ENCODE measurements at places on chromosomes 16 and 17.

GRCh38 chr16:18969855-18970240 lies 13.9 kb upstream of the TMC7 start:
- DNase-seq = no peak

- no peak for DNase-seq
Observed at GRCh38 chr17:29094101-29094708, 51.3 kb downstream of the PIPOX start.

- DNase-seq = no peak
Observed at GRCh38 chr17:67942810-67943209, 53.5 kb downstream of the C17orf58 start.

DNA sequence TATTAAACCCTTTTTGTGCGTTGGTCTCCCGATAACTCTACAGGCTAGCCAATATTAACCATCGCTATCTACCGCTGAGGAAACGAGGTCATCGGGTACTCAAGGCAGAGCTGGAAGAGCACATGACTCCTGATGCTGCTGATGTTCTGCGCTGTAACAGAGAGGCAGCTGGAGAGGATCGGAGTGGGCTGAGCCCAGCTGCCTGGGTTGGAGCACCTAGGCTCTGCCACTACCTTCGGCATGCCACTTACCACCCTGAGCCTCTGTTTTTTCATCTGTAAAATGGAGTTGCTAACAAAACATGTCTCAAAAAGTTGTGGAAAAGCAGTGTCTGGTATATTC lies 432 bp upstream of the SLC46A1 start:
- no peak for DNase-seq

GRCh38 chr17:60160829-60161501 lies 11.2 kb downstream of the CA4 start:
- DNase-seq = peak; percentile 39

- DNase-seq = no peak
Observed at GRCh38 chr16:89406277-89406888, 84.0 kb downstream of the ANKRD11 start.

GRCh38 chr17:65931246-65932149 lies 260.4 kb downstream of the CEP112 start:
- peak; percentile 3 for DNase-seq

- DNase-seq = no peak
Observed at GRCh38 chr17:2770129-2770528, 20.7 kb upstream of the CCDC92B start.

DNA sequence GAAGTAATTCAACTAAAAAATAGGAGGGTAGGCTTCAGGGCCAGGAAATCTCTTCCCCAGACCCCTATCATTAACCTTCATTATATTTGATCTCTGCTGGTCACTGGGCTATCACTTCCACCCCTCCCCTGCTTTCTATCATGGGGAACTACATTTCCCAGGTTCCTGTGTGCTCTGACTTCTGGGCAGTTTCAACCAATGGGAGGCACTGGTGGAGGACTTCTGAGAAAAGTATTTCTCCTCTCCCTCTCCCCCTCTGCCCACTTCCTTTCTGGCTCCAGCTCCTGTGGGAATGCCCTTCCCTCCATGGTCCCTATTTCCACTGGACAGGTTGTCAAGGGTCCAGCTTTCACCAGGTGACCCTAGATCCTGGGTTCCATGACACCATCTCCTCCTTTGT lies 364.4 kb downstream of the C16orf95 start:
- no peak for DNase-seq

GRCh38 chr16:58670177-58670576 lies 14.4 kb downstream of the SLC38A7 start:
- DNase-seq = no peak

DNA sequence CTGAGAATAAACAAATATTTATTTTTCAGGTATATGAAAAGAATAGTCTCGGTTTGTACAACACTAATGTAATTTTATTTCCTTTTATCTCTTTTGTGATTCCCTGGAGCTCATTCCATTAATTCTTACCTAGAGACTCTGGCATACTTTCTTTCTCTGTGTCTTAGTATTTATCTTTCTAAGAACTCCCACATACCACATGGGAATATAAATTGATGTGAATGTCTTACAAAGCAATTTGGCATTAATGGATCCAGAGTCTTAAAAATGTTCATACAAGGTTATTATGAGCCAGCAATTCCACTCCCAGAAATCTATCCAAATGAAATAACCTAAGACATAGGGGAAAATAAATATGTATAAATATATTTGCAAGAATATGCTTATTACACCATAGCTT lies 202.7 kb downstream of the CDH11 start:
- DNase-seq = no peak

GRCh38 chr16:66476328-66477027 lies 49.4 kb downstream of the BEAN1 start:
- DNase-seq = peak; percentile 26

GRCh38 chr17:66684261-66684660 lies 150.7 kb upstream of the CACNG5 start:
- no peak for DNase-seq

DNA sequence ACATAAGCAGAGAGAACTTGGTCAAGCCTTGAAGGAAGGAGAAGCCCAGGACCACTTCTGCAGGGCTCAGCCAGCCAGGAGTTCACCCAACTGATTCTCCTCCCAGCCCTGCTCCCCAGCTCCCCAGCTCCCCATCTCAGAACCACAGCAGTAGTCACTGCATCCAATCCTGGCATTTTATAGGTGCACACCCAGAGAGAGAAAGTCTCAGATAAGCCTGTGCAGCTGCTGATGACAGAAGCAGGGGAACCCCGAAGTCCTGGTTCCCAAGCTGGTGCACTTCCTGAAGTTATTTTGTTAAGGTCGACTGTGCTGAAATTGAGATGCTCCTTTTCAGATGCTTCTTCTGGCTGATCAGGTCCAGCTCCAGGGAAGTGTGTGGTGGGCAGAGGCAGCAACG lies 6.6 kb downstream of the RNF112 start:
- no peak for DNase-seq

GRCh38 chr16:28311913-28312312 lies 19.6 kb downstream of the SBK1 start:
- no peak for DNase-seq

DNA sequence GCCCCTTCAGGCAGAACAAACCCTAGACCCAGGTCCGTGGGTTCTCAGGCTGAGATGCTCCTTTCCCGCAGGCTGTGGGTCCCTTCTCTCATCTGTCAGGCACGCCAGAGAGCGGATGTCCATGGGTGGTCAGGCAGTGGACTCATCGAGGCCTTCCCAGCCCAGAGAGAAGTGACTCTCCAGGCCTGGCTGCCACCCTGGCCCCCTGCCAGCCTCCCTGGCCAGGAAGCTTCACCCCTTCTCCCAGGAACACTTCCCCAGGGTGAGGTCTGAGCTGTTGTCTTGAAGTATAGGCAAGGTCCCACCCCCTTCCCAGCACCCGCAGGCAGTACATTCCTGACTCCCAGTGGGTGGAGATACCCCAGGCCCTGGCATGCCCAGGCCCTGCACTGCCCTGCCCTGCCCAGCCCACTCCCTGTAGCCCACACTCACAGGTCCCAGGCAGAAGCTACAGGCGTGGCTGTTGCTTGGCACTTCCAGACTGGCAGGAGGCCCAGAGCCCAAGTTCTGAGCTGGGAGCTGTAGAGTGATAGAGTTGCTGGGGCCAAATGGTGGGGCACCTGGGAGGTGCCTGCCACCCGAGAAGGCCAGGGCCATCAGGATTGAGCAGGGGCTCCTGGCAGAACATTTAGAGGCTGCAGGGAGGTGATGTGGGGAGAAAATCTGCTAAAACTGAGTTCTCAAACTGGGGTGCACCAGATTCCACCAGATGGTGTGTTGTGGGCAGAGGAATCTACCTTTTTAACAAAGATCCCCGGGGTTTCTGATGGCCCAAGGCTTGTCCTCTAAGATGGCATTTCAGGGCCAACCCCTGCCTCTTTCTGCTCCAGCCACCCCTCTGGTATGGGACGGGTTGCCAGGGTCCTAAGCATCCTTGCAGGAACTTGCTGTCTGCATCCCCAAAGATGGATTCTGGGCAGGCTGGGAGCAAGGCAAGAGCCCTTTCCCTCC lies 6.7 kb downstream of the ITGA3 start:
- DNase-seq = no peak

GRCh38 chr16:23803591-23804123 lies 32.1 kb upstream of the PRKCB start:
- DNase-seq = peak; percentile 84

DNA sequence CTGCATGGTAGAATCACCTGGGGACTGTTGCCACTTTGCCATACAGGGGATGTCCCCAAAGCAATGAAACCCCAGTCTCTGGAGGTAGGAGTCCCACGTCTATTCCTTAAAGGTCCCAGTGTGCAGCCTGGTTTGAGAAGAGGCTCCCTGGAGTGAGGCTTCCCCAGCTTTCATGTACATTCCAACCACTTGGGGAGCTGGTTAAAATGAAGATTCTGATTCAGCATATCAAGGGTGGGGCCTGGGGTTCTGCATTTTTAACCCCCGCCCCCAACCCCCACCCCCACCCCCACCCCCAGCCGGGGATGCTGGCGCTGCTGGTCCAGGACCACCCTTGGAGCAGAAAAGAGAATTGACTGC lies 241.2 kb downstream of the FOXL1 start:
- no peak for DNase-seq

DNA sequence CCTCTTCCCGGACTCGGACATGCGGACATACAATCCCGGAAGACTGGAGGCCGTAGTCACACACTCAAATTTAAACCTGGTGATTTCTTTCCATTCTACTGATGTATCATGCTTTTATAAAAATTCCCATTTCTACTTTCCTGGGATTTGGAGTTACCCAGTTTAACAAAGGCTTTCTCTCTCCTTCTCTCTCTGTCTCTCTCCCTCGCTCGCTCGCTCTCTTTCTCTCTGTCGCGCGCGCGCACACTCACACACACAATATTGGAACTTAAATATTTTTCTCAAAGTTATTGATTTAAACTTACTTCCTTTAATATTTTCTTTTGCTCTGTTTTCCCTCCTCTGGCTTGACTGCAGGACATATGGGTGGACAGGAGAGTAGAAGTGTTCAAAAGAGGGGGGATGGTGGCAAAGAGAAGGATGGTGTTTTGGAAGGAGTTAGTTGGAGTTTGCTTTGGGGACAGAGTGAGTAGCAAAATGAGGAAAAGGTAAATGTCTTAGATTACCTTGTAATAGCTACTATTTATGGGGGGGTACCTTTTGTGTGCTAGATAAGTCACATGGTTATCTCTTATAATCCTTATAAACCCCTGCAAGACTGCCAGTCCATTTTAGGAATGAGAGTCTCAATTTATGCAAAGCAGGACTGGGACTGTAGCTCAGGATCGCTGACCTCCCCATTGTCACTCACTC lies 878 bp upstream of the TRIM25 start:
- no peak for DNase-seq

- DNase-seq = no peak
Observed at GRCh38 chr17:30927756-30928155, 6.0 kb downstream of the ADAP2 start.

DNA sequence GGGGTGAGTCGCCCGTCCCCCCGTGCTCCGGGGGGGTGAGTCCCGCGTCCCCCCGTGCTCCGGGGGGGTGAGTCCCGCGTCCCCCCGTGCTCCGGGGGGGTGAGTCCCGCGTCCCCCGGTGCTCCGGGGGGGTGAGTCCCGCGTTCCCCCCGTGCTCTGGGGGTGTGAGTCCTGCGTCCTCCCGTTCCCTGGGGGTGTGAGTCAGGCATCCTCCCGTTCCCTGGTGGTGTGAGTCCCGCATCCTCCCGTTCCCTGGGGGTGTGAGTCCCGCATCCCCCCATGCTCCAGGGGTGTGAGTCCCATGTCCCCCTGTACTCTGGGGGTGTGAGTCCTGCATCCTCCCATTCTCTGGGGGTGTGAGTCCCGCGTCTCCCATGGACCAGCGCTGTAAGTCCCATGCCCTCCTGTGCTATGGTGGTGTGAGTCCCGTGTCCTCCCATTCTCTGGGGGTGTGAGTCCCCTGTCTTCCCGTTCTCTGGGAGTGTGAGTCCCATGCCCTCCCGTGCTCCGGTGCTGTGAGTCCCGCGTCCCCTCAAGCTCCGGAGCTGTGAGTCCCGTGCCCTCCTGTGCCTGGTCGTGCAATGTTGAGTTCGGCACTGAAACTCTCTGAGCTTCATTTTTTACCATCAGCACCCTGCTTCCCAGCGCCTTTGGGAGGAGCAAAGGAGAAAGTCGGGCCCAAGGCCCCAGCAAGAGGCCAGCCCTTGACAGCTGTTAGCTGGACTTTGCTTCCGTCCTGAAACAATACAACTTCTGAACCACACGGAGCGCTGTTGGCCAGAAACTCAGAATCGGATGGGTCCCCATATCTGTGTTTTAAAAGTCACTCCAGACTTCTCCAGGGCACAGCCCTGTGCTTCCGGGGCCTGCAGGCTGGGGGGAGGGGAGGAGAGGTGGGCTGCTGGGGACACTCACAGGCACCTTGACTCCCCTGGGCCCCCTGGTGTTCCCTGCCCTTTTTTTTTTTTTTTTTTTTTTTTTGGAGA lies 11.5 kb upstream of the ZC3H18 start:
- peak; percentile 71 for DNase-seq

- peak; percentile 96 for DNase-seq
Observed at GRCh38 chr16:10918294-10919002, 23.8 kb downstream of the DEXI start.

All from GM12865 (cell line).